Mesothelial cell of epicardium (in vitro differentiated cells): ENCODE measurements at places on chromosomes 3 and 15. TPM values are rescaled to one million over a fixed set of nuclear protein-coding genes. Genes with fewer than 3 reads are reported as not detected.

The ECE2 gene
- total RNA-seq = not detected in 3 replicates

The GPR87 gene
- total RNA-seq = 2.9 to 3.3 TPM (median 3.2 TPM) in 3 replicates

The PLCH1 gene
- total RNA-seq = 1.0 to 1.3 TPM (median 1.2 TPM) in 3 replicates

GRCh38 chr3:136141891-136142290, 54.2 kb downstream of the MSL2 start:
- no peak for DNase-seq

DNA sequence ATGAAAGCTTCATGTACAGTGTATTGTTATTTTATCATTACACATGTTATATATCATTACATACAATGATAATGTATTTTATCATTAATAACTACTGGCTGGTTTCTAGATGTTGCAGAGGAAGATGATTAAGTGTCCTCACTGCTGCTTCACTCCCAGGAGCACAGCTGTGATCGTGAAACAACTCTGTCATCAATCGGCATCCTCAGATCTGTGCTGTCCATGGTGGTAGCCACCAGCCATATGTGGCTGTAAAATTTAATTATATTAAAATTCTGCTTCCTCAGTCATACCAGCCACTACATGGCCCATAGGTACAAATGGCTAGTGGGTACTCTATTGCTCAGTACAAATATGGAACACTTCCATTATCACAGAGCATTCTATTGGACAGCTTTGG, 379.4 kb upstream of the CFAP20DC start:
- DNase-seq = no peak

DNA sequence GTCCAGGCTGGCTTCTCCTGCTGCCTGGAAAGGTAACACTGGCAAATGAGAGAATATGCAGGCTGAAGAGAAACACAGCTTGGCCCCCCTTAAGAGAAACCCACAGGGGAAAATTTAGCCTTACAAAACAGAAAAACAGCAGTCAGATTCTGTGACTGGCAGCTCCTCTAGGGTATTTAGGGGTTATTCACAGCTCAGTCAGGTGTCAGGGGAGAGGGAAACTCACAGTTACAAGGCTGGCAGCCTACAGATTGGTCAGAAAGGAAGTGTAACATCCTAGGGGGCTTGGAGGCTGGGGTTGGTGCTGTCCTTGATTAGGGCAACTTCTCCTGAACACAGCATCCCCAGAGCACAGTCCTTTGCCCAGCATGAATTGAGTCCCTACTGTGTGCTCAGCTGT, 81.4 kb downstream of the SEMA5B start:
- no peak for DNase-seq

DNA sequence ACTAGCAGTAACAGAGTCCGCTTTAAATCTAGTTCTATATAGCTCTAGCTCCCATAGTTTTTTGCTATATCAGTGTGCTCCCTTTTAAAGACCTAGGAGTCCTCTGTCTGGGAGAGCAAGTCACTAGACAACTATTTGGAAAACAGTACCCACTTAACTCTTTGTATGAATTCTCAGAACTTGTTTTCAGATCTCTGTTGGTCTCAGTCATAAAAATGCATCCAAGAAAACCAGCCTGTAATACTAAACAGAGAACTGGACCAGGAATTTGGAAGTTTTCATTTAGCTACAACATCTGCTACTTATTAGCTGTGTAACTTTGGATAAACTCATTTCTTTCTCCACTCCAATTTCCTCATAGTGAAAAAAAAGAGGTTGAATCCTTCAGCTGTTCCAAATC, 56.9 kb upstream of the C3orf49 start:
- no peak for DNase-seq

- DNase-seq = no peak
Observed at GRCh38 chr15:99509686-99510461, 55.9 kb upstream of the MEF2A start.
